SHP77 treated with DMSO at 0.1 percent for 48 hours (cell line): ENCODE measurements at places on chromosomes 11 and 22.

GRCh38 chr11:5550440-5551095 lies 2.2 kb upstream of the OR52H1 start:
- DNase-seq, result no peak

DNA sequence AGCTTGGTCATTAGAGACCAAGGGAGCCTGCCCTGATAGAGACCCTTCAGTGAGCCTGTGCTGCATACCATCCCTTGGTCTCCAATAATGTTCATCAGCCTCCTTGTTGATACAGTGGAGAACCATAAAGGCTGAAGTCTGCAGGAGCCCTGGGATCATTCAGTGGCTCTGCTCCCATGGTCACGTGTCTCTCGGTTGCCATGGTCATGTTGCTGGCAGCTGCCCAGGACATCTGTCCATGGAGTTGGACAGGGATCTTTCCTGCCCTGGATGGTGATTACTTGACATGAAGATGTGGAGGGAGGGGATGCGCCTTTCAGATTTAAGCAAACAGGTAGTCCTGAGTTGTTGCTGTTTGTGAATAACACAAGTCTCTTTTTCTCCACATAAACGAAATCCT lies 38.2 kb downstream of the CYB5R2 start:
- DNase-seq, result no peak

GRCh38 chr11:44610186-44610955 lies 44.9 kb downstream of the CD82 start:
- DNase-seq, result no peak

- DNase-seq, result no peak
These were observed 115.9 kb downstream of the NAV2 start for GRCh38 chr11:19828382-19829108.

DNA sequence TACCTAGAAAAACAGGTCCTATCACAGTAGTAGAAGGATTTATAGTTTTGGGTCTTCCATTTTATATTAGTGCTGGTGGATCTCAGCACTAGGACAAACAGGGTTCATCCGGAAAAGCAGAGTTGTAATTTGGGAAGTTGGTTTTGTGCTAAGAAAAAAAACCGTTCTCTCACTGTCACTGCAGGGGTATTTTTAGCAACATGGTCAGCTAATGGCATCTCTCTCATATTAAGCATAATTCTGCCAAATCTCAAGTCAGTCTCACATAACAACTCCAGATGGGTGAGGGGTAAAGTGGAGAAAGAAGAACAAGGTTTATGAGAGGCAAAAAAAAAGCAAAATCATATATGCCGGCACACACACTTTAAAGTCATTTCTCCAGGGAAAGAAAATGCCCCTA lies 51.6 kb upstream of the GDPD4 start:
- DNase-seq, result no peak

DNA sequence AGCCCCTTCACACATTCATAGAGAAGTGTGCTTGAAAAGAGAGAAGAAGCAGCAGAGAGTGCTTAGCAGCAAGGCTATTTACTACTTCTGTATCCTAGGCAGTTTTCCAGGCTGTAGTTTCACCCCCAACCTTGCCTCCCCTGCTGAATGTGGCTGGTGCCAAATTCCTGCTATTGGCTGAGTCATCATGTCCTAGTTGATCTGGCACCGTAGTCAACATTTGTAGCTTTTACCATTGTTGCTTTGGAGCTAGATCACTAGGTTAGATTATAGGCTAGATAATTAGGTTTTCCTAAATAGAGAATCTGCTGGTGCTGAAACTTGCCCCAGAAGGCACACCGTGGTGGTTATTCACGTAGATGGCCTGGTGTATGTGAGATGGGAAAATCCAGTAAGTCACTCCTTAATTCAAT lies 32.7 kb downstream of the ARHGAP42 start:
- peak; percentile 75 for DNase-seq

- peak; percentile 23 for DNase-seq
These were observed 42.8 kb upstream of the TCF20 start for GRCh38 chr22:42313204-42313603.
